NCI-H1436 treated with DMSO at 0.1 percent for 48 hours (cell line): ENCODE measurements at places on chromosomes 2 and 18.

GRCh38 chr2:11505652-11506610 lies 27.9 kb upstream of the GREB1 start:
- DNase-seq, result no peak

- no peak for DNase-seq
Observed at GRCh38 chr2:148531235-148531634, 113.3 kb upstream of the EPC2 start.

GRCh38 chr2:56918790-56919189 lies 735.0 kb downstream of the CCDC85A start:
- DNase-seq, result no peak

DNA sequence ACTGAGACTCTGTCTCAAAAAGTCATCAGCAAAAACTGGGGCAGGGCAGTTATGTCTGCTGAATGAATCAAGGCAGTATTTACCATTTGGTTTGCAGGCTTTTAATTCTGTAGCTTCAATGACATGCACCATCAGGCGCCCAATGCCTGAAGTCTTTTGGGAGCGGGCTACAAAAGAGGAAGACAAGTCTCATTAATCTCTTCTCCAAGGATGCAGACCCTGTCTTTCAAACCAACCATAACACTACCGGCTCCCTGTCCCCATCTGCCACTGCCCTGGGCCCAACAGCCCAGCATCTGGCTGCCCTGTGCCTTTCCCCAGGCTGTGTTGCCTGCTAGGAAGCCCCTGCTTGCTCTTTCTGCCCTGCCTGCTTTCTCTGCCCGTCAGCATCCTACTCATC lies 30.3 kb downstream of the FAM228A start:
- DNase-seq, result no peak

DNA sequence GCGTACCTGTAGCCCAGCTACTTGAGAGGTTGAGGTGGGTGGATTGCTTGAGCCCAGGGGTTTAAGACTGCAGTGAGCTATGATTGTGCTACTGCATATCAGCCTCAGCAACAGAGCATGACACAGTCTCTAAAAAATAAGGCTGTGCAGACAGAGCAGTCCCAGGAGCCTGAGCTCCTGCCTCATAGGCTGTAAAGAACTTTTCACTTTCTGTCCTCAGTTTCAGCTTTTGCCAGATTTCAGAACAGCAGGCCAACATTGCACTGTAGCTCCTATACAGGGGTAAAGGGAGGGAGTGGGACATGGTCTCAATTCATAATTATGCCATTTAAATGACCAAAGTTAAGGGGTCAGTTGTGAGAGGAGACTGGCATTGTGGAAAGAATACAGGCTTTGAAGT lies 150.6 kb downstream of the GALNT1 start:
- DNase-seq, result no peak

DNA sequence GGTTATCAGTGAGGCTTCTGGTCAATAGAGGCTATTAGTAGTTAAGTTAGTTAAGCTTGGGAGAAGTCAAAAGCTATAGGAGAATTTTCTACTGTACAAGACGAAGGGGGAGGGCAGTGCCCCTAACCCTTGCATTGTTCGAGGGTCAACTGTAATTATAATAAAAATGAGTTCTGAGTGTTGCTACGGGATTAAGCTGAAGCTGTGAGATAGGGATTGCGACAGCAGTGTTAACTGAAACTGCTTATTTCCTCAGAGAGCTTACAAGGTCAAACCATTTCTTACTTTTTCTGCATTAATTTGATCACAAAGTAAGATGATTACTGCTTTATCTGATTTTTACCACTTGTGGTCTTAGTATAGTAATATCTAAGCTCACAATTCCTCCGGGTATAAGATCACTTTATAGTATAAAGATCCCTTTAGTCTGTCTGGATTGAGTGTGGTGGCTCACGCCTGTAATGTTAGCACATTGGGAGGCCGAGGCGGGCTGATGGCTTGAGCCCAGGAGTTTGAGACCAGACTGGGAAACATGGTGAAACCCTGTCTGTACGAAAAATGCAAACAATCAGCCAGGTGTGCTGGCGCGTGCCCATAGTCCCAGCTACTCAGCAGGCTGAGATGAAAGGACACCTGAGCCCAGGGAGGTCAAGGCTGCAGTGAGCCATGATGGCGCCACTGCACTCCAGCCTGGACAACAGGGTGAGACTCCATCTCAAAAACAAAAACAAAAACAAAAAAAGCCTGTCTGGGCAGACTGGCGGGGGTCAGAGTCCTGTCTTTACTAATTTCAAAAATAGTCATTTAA lies 119.5 kb upstream of the TLK1 start:
- no peak for DNase-seq

- peak; percentile 26 for DNase-seq
Observed at GRCh38 chr18:79466591-79466990, 70.9 kb downstream of the NFATC1 start.

DNA sequence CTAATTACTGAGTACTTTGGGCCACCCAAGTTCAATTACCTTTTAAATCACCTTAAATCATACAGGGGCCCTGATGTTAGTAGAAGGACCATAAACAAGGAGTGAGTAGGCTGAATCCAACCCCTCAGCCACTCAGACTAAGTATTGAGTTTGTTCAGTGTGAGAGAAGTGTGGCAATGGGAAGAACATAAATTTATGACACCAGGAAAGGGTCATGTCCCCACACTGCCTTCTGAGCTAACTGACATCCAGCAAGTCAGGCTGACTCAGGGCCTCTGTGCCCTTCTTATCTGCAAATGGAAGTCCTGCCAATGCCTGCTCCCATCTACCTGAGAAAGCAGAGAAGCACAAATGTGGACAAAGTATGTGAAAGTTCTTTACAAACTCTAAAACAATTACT lies 12.9 kb downstream of the PLEKHM3 start:
- DNase-seq, result no peak
